ENCODE measurements at places on chromosomes 3 and 15.

- no peak for DNase-seq
These were observed 103.8 kb upstream of the KLF13 start for GRCh38 chr15:31222773-31223341.

- DNase-seq: no peak
These were observed 123.8 kb upstream of the CHL1 start for GRCh38 chr3:72776-73175.

DNA sequence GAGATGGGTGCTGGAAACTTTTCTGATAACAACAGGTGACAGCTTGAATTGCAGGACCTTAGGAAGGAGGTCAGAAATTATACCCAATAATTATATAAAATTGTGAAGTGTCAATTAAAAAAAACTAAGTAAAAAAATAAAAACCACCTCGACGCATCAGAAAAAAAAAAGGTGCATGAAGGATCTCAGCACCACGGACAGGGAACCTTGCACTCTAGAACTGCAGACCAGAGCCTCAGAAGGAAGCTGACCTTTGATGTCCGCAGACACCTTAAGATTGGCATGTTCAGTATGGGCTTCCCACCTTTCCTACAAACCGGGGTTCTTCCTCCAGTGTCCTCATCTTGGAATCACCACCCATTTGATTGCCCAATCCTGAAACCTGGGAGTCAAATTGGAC is 60.9 kb downstream of the SCN10A start:
- DNase-seq: no peak

GRCh38 chr3:157384491-157384890 is 52.2 kb upstream of the PTX3 start:
- DNase-seq: no peak

DNA sequence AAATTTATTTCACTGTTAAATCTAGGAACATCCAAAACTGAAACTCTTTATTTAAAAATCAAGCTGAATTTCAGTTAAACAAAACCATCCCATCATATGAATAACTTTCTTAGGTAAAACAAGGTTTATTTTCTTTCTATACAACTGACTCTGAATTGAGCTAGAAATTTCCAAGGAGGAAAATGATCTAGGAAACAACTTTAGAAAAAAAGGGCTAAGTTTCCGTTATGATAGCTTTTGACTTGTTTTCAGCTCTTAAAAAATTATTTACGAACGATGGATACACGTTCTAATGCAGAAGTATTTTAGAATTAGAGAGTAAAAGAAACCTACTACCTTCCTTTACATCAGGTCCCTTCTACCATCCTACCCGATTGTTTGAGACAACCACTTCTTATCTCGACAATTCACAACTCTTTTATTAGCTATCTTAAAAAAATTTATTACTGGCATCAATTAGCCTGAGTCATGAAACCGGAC is 1.8 kb upstream of the IGF1R start:
- no peak for DNase-seq

DNA sequence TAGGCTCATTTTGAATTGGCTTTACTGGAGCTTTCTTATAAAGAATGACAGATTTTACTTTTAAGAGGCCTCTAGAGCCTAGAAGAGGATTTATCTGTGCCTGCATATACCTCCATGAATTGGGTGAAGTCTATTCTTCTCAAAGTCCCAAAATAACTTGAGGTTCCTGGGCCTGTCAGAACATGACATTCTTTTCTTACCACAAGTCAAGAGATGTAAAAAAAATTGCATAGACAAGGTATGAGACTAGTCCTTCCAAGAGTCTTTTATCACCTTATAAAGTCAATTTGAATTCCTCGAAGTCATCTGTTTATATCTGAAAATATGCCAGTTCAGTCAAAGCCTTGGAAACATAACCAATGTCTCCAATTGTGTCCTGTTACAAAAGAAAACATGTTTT is 17.2 kb upstream of the CD200 start:
- DNase-seq: no peak

GRCh38 chr15:69126054-69126469 is 34.4 kb upstream of the GLCE start:
- DNase-seq: peak; percentile 14

GRCh38 chr15:99265541-99266070 is 14.3 kb downstream of the LRRC28 start:
- DNase-seq: no peak

GRCh38 chr3:138949002-138949418 is 2.0 kb downstream of the FOXL2NB start:
- DNase-seq: peak; percentile 12

DNA sequence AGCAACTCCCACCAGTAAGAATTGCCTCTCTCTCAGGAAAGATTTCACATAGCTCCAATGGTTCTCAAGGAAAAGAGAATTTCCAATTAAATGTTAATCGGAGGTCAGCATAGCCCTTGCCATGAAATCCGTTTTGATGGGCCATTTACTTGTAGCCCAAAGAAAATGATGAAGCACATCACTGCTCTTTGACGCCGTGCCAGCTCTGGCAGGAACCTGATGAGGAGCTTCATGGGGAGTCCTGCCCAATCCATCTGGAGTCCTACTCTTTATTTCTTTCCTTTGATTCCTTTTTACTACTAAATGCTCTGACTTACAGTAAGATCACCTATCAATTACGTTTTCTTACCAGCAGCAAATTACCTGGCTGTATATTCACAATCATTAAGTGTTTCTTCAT is 84.7 kb downstream of the FGF12 start:
- no peak for DNase-seq

DNA sequence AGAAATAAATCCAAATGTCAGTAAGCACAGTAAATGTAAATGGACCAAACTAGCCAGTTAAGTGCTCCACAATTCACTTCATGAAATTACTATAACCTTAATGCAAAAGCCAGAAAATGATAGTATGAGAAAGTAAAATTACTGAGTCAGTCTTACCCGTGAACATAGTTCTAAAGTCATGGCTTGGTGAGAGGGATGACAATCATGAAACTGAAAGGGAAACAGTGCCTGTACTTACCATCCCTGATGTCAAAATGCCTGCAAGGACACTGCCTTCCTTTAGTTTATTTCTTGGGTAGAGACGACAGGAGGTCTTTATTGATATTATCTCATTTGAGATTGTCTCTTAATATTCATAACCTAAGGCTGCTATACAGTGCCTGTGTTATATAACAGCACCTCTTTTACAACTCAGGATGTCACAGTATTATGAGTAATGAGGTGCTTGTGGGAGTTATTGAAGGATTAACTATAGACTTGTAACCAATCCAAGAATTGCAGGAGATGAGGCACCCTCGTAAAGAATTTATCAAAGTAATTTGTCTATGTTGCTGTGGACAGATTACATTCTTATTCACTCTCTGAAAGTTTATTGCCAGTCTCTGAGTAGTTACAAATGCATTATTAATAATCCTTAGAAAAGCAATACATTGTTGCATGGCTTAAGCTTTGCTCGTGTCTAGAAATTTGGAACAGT is 142.9 kb upstream of the BFSP2 start:
- DNase-seq: peak; percentile 53

All from fibroblast of skin of right biceps (primary cell).